ENCODE measurements at places on chromosomes 2 and 18.
A peak's percentile ranks its signal among the peaks of the same experiment; 100 is the strongest.

DNA sequence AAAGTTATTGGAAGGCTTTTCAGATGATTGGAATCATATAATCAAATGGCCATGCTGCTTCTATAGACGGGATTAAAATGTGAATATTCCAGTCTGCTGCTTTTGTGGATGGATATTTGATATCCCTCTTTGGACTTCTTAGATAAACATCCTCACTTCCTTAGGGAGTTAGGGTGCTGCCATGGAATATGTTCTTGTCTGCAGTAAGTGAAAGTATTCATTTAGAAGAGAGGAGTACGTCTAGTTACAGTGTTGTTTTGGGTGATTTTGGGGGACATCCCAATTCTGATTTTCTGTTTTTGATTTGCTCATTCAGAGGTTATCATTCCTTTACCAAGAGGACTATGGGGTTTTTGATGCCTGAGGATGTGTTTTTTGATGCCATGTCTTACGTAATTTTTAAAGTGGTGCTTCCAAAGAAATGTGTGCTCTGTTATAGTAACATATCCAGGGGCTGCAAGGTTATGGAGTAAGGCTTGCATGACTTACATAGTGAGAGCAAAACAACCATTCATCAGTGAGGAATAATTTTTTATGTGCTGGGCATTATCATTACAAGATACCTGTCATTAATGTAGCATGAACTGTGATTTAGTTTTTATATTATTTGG is 33.6 kb downstream of the ASXL3 start:
- DNase-seq: no peak

GRCh38 chr18:69127873-69128500 is 272.7 kb upstream of the DOK6 start:
- no peak for DNase-seq

- no peak for DNase-seq
These were observed 58.8 kb downstream of the AGAP1 start for GRCh38 chr2:235552671-235553070.

GRCh38 chr18:49151482-49151881 is 200.7 kb upstream of the SMAD7 start:
- no peak for DNase-seq

GRCh38 chr18:11981543-11982366 is 448 bp downstream of the IMPA2 start:
- DNase-seq: no peak

GRCh38 chr2:95060446-95061118 is 35.1 kb downstream of the MAL start:
- no peak for DNase-seq

- no peak for DNase-seq
These were observed 100.0 kb downstream of the BAZ2B start for GRCh38 chr2:159516241-159516758.

DNA sequence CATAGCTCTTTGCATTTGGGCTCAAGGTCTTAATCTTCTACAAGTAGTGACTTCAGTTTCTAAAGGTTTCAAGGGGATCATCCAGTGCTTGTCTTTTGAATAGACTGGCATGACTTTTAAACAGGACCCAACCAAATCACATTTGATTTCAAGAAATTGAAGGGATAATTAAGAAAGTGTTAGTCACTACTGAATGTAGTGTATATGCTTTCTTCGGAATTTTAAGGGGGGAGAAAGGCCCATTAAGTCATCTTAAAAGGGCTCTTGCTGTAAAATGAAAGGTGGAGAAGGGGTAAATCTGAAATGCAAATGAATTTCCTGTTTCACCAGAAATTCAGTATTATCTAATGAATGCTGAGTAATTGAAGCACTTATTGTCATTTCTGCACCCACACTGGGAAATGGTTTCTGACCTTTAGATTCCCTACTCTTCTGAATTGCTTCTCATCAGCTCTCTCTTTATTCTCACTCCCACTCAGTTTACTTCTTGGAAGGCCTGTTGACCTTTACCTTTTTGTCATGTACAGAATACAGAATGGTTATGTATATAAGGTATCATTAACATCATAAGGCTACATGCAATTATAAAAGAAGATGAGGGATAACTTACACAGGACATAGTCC is 241.4 kb downstream of the SLC8A1 start:
- no peak for DNase-seq

GRCh38 chr2:99420751-99421299 is 69.0 kb downstream of the REV1 start:
- DNase-seq: no peak

DNA sequence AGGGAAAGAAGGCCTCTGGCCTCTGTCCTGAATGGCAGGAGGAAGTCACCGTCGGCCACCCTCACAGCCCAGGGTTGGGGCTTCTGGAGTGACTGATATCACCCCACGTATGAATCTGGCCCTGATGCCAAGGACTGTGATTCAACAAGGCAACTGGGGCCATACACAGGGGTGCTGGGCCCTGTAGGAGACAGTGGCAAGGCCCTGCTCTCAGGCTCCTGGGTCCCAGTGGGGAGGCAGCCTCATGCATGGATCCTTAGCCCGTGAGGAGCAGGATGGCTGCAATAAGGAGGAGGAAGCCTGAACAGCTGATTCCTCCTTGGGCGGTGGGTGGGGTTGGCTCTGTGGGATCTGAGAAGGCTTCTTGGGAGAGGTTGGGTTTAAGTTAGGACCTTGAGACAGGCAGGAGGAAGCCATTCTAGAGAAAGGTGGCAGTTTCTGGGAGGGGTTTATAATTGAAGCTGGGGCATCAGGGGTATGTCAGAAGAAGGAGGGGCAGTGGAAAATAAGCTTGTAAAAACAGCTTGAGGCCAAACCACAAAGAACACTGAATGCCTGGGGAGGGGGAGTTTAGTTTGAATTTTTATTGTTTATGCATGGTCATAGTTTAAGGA is 42.8 kb upstream of the LAPTM4A start:
- DNase-seq: no peak

DNA sequence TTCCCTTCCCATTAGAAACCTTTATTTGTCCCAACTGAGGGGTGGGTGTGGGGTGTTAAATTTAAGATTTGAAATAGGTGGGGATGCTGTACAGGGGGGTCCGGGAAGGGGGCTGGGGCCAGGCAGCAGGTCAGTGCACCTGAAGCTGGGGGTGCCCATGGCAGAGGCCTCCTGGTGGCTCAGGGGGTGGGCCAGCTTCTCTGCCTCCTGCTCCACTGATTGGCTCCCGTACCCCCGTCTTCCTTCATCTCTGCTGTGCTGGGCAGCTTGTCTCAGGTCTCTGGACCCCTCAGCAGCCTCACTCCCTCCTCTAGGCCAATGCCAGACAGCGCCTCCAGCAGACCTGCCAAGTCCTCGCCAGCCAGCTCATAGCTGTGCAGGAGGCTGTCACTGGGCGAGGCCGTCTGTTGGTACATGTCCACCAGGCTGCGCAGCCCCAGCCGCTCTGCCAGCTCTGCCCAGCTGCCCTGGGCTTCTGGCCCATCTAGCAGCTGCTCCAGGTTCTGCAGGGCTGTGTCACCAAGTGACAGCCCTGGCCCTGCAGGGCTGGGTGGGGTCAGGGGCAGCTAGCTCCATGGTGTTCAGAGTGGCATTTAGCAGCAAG is 2.0 kb upstream of the ANKRD62 start:
- DNase-seq: no peak

DNA sequence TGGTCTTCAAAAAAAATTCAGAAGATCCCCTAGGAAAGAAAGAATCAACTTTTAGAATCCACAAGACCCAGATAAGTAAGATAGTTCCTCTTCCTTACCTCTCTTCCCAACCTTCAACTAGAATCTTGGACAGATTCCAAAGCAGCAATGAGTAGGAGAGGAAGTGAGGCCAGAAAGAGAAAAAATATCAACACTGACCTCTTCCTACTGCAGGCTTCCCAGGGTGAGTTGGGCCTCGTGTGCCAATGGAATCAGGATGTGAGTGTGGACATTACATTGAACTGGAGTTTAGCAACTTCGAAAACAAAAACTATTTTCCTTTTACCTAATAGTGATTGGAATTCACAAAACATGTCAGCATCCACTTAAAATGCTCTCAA is 102.5 kb upstream of the PIEZO2 start:
- no peak for DNase-seq

GRCh38 chr2:237152361-237152760 is 66.7 kb downstream of the COPS8 start:
- DNase-seq: no peak

DNA sequence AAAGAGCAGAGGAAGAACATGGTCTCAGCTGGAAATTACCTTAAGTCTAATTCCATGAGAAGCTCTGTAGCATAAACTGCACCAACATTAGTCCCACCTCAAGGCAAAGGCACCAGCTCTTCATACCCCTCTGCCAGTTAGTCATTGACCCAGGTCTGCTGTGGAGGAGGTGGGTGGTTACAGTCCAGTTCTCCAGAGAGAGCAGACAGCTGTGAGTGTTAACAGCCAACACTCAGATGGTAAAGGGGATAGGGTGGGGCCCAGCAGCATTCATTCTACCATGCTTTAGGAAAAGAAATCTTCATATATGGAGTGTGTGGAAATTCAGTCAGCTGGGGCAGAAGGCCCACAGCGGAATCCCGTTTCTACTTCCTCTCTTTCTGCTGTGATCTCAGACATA is 159.7 kb upstream of the FBXO11 start:
- DNase-seq: no peak

DNA sequence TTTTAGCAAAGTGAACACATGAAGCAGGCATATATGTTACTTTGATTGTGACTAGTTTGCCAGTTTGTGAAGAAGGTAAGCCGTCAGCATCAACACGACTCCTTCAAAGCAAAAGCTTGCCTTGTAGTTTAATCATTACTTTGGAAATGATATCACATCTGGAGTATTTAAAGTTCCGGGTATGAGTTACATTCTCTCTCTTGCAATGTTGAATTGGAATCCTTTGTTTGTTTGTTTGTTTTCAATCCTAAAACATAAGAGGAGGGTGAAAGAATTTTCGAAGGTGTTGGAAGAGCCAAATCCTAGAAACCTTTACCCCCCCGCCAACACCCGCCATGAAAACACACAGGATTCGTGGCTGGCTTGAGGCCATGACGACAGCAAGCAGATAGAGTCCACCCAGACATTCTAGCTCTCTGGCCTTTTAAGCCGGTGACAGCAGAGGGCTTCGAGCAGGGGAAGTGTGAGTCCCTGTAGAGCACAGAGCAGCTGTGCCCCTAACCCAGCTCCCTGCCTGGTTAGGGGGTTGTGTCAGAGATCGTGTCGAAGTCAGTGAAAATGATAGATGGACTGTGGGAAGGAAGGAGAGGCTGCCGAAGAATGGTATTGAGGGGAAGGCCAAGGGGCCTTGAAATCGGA is 103.8 kb upstream of the SMIM21 start:
- no peak for DNase-seq

GRCh38 chr18:3012136-3013023 is 564 bp downstream of the LPIN2 start:
- peak; percentile 43 for DNase-seq

GRCh38 chr2:20939931-20940795 is 103.7 kb downstream of the APOB start:
- no peak for DNase-seq

- DNase-seq: no peak
These were observed 158.8 kb downstream of the ESCO1 start for GRCh38 chr18:21441670-21442069.

GRCh38 chr18:65269375-65269774 is 481.4 kb upstream of the CDH7 start:
- DNase-seq: no peak

GRCh38 chr2:383178-383577 is 95.3 kb upstream of the ALKAL2 start:
- no peak for DNase-seq

- DNase-seq: no peak
These were observed 145.0 kb downstream of the CLIP4 start for GRCh38 chr2:29260142-29260772.

DNA sequence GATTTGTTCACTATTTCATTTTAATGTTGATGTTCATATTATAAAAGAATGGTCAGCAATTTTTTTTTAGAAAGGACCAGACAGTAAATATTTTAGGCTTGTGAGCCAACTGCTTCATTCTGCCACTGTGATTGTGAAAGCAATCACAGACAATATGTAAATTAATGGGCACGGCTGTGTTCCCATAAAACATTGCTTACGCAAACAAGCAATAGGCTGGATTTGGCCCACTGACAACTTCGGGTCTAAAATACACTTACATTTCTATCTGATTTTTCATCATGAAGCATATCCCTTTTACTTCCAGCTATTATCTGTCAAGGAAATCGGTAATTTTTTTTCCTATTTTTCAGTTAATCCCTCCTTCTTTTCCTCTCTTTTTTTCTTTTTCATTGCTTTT is 182.2 kb upstream of the CDH2 start:
- DNase-seq: no peak

DNA sequence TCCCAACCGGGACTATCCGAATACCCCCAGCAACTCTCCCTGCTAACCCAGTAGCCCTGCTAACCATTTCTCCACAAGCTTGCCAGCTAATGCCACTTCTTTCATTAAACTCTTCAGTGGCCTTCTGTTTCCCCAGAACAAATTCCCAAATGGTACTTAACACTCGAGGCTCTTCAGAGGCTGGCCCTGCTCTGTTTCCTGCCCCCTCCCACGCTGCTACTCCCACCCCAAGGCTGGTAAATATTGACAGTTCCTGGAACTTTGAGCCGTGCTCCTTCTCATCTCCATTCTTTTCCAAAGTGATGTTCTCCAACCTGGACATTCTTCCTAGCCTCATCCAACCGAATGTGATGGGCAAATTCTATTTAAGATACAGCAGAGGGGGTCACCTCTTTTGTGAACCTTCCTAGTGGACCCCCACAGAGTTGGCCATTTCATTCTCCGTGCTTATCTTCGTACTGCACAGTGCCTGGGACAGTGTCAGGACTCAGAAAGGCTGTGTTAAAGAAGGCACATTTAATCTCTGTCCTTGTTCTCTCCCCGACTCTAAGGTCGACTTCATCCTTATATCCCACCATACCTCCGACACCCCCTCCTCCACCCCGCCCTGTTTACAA is 3.2 kb upstream of the KIDINS220 start:
- no peak for DNase-seq

DNA sequence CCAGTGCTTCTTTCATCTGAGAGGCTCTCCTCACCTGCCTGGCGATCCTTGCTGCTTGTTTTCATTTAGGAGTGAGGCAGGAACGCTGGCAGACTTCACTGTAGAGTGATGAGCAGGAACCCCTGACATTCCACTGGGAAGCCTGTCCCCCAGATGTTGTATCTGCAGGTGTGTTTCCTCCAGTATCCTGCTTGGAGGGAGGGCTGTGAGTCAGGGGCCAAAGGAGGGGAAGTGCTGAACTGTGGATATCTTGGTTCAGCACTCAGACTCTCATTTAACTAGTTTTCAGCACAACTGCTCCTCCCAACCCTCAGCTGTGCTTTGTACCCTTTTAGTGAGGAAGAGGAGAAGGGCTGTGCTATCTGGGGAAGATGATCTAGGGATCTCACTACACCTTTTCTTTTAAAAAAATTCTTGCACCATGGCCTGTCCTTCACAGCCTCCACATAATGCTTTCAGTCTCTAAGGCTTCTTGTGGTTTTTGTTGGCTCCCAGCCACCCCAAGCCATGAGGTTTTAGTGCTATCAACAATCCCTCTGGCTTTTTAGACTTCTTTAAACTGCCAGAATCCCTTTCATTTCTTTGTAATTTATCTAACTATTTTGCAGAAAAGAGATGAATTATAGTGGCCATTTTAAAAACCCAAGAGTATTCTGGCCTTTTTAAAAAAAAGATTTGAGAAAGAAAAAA is 11.2 kb downstream of the ANKAR start:
- no peak for DNase-seq

- DNase-seq: no peak
These were observed 338.1 kb downstream of the RPRM start for GRCh38 chr2:153140498-153140897.

- DNase-seq: no peak
These were observed 1.6 kb downstream of the ABCA12 start for GRCh38 chr2:215136669-215137328.

All from H54 (cell line).